Stimulated activated CD4-positive, alpha-beta T cell treated with anti-CD3 and anti-CD28 coated beads, TNF-alpha, amount 100 ng/mL, for 24 hours (primary cell): ENCODE measurements at places on chromosomes 1 and 21.

DNA sequence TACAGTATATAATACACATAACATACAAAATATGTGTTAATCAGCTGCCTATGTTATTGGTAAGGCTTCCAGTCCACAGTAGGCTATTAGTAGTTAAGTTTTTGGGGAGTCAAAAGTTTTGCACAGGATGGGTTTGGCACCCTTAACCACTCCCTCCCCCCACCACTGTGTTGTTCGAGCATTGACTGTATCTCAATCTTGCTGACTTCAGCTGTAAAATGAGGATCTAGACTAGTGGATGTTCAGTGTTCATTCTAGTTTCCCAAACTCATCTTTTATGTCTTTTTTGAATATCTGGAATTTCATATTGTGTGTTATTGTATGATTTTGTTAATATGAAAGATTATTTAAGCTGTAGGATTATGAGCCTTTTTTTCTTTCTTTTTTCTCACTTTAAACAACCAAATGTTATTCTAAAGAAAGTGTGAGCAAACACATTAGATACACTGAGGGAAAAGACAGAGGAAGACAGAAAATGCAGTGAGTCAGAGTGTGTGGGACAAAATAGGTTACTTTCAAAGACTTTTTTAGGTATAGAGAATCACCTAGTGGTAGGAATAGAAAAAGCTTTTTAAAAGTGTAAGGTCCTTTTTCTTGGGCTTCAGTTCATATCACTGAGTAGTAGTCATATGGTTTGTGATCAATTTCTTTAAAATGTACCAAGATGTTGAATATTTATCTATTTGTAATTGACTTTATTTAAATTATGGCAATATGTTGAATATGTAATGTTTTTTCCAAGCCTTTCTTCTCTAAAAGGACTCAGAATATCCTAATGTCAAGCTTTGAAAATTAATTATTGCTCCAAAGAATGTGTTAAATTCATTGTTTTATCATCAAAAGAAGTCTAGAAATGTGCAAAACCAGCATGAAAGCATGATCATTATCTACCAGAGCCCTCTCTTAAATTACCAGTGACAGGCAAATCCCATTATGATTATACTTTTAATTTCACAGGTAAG is 17.9 kb upstream of the CENPF start:
- DNase-seq, result no peak

- DNase-seq, result no peak
These were observed 10.4 kb downstream of the NUCKS1 start for GRCh38 chr1:205739348-205740160.

DNA sequence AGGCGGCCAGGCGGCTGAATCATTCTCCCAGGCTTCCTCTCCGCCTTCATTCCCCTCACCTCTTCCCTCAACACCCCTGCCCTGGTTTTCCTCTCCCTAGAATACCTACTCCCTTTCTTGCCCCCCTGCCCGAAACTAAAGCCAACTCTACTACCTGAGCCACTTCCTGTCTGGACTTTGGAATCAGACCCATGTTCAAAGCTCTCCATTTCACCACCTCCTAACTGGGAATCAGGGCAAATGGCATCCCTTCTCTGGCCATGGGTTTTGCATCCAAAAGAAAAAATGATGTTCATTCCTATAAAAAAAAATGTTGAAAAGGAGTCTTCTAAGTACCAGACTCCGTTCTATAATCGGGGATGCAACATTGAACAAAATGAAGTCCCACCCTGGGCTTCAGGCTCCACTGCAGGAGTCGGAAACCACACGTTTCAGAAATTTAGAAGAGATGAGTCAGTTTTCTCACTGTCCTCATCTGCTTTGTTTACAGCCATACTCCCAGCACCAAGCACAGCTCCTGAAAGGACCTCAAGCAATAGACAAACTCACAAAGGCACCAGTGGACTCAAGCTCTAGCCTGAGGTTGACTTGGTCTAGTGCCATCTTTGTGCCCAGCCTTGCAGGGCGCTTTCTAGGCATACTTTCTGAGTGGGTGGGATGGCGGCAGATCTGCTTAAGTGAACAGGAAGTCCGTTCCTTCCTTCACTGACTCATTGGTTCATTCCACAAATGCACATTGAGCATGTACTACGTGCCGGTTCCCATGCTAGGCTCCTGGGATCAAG is 176.2 kb downstream of the IGSF21 start:
- DNase-seq, result no peak

GRCh38 chr1:83905315-83905907 is 93.5 kb downstream of the TTLL7 start:
- no peak for DNase-seq

DNA sequence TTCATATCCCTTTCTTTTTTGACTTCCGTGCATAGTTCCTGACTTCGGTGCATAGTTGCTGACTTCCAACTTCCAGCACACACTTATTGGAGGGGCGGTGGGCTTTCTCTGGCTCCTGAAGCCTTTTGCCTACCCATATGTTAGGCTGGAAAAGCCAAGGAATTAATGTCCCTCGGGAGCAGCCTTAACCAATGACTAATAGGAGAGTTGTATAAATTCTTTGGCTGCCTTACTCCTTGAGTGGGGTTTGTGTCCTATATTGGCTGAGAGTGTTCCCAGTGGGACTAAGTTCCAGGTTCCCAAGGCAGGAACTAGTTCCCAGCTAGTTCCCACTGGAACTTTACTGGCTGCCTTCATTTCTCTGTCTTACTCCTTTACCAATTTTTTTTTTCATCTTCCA is 105.7 kb downstream of the ZNF326 start:
- DNase-seq, result no peak

- no peak for DNase-seq
These were observed 16.1 kb upstream of the AJAP1 start for GRCh38 chr1:4638345-4638729.

DNA sequence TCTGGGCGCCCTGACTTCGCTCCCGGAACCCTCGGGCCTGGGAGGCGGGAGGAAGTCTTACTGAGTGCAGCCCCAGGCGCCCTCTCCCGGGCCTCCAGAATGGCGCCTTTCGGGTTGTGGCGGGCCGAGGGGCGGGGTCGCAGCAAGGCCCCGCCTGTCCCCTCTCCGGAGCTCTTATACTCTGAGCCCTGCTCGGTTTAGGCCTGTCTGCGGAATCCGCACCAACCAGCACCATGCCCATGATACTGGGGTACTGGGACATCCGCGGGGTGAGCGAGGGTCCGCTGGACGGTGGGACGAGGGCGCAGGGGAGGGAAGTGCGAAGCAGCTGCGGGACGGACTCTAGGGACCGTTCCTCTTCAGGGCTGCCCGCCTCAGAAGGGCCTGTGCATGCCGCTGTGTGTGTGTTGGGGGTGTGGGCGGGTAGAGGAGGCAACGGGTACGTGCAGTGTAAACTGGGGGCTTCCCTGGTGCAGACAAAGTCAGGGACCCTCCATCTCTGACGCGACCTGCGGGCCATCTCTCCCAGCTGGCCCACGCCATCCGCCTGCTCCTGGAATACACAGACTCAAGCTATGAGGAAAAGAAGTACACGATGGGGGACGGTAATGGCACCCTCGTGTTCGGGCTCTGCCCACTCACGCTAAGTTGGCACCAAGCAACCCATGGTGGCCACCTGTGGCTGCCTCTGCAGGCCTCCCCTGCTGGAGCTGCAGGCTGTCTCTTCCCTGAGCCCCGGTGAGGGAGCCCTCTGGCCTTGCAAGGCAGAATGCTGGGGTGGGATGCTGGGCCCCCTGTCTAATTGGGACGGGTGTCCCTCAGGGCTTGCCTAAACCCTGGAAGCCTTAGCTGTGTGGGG is at the start of gene GSTM1:
Gene GSTM1, plus strand, starts transcription at position 177 of the 859 bp plus-strand sequence. Its CDS starts 57 bp downstream, at position 234.
- no peak for DNase-seq

DNA sequence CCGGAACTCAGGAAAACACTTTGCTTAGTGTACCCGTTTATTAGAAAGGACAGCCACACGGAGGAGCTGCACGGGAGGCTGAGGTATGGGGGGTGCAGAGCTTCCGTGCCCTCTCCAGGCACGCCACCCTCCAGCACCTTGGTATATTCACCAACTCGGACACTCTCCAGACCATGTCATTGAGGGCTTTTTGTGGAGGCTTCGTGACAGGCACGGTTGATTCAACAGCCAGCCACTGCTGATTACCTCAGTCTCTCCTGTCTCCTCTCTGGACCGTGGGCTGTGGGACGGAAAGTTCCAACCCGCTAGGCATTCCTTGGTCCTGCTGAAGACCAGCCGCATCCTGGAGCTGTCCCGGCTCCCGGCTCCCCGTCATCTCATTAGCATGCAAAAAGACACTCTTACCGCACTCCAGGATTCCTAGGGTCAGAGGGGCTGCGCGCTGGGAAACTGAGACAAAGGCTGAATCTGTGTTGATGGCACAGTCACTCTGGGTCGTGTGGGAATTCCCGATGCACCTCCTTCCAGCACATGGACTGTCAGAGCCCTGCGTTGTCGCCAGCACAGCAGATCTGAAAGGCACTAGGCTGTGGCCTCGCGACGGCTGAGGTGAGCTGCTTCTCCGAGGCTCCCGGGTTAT is 65.6 kb downstream of the PRKCZ start:
- no peak for DNase-seq

DNA sequence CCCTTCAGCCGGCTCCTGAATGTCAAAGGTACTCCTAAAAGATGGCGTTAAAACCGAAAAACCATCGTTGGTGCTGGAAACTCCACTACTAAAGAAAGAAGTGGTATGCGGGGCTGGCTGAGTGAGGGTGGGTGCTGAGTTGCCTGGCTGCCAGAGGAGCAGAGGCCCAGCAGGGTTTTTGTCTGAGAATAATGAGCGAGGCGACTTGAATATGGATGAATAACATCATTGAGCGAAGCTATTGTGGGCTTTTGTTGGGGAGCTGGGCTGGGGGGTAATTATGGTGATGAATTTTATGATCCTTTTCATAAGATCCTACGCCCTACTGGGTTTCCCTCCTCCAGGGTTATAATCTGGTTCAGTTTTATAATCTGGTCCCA is 2.0 kb downstream of the PDPN start:
- no peak for DNase-seq
